ENCODE measurements at places on chromosomes 1 and 21. TPM values are rescaled to one million over a fixed set of nuclear protein-coding genes. Genes with fewer than 3 reads are reported as not detected.

XKR8 gene
- not detected for total RNA-seq

KRTAP11-1 gene
- not detected for total RNA-seq

CLDN17 gene
- not detected for total RNA-seq

- DNase-seq, result no peak
These were observed 180.2 kb downstream of the PRDM16 start for GRCh38 chr1:3249231-3249630.

- no peak for DNase-seq
These were observed 70.3 kb downstream of the LTN1 start for GRCh38 chr21:28922368-28922767.

DNA sequence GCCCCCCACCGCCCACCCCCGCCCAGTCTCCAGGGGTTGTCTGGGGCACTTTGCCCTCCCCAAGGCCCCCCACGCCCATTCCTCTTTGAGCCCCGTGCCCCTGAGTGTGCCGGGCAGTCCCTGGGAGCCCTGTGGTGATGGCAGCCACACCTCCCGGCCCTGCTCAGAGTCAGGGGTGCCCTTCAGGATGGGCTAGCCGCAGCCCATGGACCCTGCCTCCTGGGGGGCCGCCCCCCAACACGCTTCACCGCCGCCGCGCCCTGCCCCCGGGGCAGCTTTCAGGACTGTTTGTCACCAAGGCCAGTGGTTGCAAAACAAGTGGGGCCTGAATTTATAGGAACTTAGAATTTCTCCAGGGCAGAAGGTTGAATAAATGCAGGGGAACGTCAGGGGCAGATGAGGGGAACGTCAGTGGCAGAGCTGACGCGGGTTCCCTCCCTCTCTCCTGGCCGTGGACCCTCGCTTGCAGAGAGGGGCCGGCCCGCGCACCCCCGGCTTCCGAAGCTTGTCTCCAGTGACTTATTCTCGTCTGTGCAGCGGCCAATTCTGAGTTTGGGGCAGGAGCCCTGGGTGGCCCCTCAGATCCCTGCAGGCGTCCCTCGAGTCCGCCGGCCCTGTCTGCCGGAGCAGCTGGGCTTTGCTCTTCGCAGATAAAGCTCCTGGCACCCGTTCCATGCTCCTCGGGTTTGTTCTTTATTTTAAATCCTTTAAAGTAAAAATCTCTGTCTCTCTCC lies 41.2 kb upstream of the ADARB1 start:
- no peak for DNase-seq
